ENCODE measurements at places on chromosomes 1 and 21.

DNA sequence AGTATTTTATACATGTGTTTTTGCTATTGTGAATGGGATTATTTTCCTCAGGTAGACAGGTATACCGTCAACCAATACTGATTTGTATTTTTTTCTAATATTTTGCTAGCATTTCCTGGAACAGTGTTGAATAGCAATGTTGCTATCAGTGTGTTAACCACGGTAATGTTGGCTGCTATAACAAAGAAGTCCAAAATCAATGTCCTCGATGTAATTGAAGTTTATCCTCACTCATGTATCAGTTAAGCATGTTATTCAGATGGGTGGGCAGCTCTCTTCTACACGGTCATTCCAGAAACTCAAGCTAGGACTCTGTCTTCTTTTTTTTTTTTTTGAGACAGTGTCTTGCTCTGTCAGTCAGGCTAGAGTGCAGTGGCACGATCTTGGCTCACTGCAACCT lies 24.3 kb downstream of the DOP1B start:
- no peak for DNase-seq

- DNase-seq, result no peak
Measured at GRCh38 chr1:167504467-167504827, 13.9 kb downstream of the CD247 start.

GRCh38 chr1:2470290-2471158 lies 5.6 kb upstream of the PLCH2 start:
- DNase-seq, result no peak

DNA sequence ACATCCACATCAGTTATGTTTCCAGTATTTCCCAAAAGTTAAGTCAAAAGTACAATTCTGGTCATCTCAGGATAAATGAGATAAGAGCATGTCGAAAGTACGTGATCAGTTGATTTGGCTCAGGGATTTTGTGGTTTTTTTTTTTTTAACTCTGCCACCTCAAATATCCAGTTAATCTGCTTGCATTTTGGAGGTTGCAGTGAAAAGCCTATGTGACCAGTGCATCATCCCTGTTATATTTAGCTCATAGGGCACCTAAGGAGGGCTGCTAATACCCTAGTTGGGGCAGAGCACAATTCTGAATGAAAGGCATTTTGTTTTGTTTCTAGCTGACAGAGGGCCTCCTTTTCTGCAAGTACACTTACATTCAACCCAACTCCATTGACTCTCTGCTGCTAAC lies 31.7 kb upstream of the RGS16 start:
- DNase-seq, result no peak

DNA sequence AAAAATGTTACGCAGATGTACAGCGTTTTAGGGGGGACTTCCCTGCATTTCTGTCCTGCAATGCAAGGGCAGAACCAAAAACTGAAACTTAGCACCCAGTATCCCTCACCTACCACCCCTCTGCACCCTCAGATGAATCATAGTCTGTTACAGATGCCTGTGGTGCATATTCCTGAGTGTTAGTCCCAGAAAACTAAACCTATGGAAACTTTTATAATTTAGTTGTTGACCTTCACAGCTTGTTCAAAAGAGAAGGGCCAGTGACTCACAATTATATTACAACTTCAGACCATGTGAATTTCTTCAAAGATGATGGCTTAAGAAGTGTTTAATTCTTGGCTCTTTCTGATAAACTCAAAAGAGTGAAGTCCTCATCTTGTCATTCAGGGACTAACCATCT lies 5.8 kb downstream of the PTGER3 start:
- DNase-seq, result no peak

DNA sequence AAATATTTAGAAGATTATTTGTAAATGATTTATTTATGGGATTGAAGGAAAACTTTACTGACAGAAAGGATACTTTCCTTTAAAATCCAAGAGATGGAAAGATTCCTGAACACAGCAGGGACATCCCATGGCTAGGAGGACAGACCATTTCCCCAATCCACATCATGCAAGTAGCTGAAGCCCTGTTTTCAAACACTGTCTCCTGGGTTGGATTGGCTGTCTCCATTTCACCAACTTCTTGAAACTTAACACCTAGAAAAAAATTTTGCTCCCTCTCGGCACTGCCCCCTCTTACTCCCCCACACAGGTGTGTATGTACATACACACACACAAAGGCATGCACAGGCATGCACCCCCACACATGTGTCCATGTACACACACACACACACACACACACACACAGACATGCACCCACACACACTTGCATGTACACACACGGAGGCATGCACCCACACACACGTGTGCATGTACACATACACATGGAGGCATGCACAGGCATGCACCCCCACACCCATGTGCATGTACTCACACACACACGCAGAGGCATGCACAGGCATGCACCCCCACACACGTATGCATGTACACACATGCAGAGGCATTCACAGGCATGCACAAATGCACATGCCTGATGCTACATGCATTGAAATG lies 320.0 kb downstream of the CHRM3 start:
- DNase-seq, result no peak

DNA sequence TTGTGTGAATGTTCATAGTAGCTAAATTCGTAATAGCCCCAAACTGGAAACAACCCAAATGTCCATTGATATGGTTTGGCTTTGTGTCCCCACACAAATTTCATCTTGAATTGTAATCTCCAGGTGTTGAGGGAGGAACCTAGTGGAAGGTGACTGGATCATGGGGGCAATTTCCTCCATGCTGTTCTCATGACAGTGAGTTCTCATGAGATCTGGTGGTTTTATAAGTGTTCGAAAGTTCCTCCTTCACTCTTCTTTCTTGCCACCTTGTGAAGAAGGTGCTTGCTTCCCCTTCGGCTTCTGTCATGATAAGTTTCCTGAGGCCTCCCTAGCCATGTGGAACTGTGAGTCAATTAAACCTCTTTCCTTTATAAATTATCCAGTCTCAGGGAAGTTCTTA lies 11.3 kb downstream of the UBE2G2 start:
- no peak for DNase-seq

- DNase-seq, result no peak
Measured at GRCh38 chr21:26834181-26834905, 10.9 kb downstream of the ADAMTS1 start.

- no peak for DNase-seq
Measured at GRCh38 chr1:210292231-210292871, 36.4 kb upstream of the HHAT start.

DNA sequence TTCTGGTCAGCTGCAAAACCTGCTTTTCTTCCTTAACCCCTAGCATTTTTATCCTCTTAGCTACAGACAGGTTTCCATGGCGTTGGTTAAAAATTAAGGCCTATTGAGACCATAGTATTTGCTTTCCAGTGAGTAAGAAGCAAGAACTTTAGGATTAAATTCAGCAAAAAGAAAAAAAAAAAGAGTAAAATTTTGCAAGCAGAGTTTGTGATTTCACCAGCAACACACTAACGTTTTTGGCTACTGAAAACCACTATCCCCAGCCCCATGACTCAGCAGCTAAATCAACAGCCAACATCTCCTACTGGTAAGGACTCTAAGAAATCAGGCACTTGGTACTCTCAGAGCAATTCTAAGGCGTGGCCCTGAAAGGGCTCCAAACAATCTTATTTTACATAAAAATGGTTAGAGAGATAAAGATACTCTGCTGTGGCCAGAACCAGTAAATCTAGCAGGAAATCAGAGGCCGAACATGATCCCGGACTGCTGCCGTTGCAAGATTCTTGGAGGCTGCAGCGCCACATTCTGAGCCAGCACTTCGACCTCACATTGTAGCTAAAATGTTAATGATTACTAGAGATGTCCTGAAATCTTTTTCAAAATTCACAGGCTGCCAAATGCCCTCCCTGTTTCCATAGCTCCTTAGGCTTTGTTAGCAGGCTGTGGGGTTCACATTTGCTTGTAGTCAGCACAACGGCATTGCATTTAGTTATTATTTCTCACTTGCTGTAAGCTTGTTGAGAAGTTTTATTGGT lies 1.6 kb upstream of the ENO1 start:
- DNase-seq, result peak; percentile 90

DNA sequence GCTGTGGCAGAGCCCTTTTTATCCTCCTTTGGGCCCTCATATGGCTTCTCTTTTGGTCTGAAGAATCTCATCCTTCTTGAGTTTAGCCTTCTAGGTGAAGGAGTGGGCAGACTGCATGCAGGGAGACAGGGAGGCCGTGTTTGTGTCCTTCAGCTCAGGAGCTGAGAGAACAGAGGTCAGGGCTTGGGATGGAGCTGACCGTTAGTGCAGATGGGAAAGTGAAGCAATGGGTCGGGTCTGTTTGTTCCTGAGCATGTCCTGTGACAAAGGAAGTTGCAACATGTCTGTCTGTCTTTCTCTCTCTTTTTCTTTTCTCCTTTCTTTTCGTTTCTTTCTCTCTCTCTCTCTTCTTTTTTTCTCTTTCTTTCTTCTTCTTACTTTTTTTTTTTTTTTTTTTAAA lies 14.9 kb downstream of the MAPKAPK2 start:
- no peak for DNase-seq

DNA sequence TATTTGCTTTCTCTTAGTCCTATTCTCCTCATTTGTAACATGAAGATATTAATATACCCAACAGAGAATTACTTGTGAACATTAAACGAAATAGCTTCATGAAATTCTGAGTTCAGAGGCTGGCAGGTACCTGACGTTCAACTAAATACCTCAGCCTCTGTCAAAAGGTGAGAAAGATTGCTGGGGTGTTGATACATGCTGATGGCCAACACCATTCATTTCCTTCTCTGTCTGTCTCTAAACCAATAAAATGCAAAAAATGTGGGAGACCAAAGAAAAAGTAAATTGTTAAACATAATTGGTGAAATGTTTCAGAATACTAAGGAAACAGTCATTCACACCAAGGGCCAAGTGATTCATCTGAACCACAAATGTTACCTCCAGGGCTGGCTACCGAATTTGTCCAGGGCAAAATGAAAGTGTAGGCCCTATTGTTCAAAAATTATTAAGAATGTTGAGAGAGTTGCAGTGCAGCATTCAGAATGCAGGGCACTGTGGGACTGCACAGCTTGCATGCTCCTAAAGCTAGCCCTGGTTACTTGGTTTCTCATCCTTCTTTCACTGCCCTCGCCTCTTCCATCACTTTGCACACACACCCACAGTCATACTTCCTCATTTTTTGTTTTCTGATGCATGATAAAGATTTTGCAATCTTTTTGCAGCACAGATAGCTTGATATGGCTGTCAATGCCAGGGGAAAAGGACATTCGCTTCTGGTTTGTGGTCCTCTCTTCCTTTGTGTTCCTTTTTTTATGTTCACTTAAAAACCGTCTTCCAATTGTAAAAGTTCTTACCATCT lies 414.3 kb upstream of the NR5A2 start:
- peak; percentile 49 for DNase-seq

DNA sequence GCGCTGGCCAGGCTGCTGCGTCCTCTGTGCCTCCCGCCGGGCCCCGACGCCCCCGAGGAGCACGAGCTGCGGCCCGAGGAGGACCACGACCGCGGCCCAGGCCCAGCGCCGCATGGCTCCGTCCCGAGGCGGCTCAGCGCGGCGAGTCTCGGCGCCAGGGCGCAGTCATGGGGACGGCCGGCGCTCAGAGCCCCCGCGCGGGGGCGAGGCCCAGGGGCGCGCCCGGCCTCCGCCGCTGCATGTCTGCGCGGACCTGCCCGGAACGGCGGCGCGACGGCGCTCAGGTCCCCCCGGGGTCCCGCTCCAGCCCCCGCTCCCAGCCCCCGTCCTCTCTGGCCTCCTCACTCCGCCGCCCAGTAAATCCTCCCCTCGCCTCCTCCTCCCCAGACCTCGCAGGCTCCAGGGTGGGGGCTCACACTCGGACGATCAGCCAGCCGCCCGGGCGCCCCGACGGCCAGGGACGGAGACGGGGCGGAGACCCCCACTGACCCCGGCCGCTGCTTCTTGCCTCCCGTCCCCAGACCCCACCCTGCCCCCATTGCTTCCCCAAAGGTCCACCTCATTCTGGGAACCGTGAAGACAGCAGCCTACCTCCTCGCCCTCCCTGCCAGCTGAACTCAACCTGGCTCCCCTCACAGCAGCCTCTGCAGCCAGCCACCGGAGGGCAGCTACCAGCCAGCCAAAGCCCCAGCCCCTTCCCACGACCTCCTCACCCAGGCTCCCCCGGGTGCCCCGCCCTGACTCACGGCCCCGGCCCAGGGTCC lies at the start of gene C1QTNF12:
TSS of gene C1QTNF12 (minus strand) at position 146 of the 764 bp plus-strand sequence. CDS start at position 114, 32 bp downstream.
- DNase-seq, result no peak

- no peak for DNase-seq
Measured at GRCh38 chr1:72777918-72778317, 495.6 kb upstream of the NEGR1 start.

GRCh38 chr1:168627370-168627769 lies 51.0 kb downstream of the XCL1 start:
- DNase-seq, result no peak

- no peak for DNase-seq
Measured at GRCh38 chr1:109917768-109918606, 7.3 kb downstream of the CSF1 start.
